ENCODE measurements at places on chromosomes 6 and 20.
A peak's percentile ranks its signal among the peaks of the same experiment; 100 is the strongest.

GRCh38 chr6:42661540-42662153 is 60.8 kb downstream of the PRPH2 start:
- peak; percentile 88 for DNase-seq

- DNase-seq: peak; percentile 23
These were observed 179.2 kb downstream of the TMEM242 start for GRCh38 chr6:157143890-157144798.

DNA sequence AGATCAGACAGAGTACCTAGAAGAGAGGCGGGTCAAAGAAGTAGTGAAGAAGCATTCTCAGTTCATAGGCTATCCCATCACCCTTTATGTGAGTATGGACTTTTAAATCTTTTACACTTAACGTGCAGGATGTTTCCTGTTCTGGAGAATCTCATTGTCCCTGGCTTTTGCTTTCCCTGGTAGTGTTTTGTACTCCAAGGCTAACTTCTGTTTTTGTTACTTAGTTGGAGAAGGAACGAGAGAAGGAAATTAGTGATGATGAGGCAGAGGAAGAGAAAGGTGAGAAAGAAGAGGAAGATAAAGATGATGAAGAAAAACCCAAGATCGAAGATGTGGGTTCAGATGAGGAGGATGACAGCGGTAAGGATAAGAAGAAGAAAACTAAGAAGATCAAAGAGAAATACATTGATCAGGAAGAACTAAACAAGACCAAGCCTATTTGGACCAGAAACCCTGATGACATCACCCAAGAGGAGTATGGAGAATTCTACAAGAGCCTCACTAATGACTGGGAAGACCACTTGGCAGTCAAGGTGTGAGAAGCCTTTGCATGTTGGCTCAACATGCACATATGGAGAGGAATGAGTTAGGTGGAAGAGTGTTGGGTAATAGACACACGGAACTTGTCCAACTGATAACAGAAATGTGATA is 3.3 kb downstream of the HSP90AB1 start:
- DNase-seq: no peak

DNA sequence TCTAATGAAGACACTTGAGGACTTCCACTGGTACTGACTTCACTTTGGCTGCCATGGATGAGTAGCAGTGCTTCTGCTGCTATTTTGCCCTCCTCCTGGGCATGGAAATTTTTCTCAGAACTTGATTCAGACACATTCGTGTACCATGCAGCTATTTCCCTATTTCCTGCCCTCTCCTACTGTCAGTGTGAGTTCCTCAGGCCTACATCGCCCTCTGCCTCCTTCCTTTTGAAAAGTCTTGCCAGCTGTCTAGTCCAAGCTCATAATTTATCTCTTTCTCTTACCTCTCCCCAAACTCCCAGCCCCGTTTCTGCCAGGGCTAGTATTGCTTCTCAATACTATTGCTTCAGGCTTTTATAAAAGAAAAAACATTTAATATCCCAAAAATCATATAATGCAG is 470.2 kb downstream of the ADGRB3 start:
- no peak for DNase-seq

DNA sequence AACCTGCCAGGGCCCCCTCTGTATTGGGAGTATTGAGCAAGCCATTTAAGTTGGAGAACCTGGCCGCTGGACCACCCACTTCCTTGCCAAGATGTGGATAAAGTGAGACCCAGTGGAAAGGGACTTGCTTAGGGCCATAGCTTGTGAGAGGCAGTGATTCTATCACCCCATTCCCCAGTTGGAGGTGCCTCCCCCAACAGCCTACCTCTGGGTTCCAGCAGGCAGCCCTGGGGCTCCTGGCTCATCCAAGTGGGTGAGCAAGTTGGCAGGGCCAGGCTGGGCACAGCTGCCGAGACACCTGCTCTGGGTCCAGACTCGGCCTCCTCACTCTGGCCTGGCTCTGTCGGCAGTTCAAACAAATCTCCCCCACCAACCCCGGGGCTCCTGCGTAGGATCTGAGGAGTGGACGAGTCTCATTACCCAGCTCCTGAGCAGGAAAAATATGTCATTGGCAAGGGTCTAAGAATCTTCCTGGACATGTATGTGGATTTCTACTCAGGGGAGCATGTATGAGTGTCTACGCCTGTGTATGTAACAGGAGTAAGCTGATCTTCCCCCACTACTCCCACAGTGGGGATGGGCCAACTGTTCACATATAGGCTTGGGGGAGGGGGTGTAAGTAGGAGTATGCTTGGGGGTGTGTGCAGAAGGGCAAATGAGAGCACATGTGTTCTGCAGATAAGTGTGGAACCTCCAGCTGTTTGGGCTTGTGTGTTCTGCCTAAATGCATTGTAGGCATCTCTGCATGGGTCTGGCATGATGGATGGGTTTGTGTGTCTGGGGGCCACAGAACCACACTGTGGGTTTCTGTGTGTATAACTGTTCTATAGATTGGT is 1.9 kb downstream of the ID1 start:
- peak; percentile 78 for DNase-seq

DNA sequence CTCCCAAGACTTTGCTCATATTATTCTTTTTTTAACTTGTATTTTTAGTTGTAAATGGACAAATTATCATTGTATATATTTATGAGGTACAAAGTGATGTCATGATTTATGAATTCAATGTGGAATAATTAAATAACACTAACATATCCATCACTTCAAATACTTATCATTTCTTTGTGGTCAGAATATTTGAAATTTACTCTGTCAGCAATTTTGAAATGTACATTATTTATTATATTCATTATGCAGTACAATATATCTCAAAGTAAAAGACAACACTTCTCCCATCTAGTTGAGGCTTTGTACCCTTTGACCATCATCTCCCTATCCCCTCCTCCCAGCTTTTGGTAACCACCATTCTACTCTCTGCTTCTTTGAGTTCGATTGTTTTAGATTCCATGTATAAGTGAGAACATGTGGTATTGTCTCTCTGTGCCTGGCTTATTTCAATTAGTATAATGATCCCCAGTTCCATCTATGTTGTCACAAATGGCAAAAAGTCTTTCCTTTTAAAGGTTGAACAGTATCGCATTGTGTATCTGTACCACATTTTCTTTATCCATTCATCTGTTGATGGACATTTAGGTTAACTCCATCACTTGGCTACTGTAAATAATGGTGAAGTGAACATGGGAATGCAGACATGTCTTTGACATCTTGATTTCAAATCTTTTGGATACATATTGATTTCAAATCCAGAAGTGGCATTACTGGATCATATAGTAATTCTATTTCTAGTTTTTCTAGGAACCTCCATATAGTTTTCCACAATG is 197.2 kb downstream of the KIF6 start:
- DNase-seq: no peak

GRCh38 chr20:45780159-45780558 is 11.5 kb downstream of the WFDC3 start:
- DNase-seq: peak; percentile 13

DNA sequence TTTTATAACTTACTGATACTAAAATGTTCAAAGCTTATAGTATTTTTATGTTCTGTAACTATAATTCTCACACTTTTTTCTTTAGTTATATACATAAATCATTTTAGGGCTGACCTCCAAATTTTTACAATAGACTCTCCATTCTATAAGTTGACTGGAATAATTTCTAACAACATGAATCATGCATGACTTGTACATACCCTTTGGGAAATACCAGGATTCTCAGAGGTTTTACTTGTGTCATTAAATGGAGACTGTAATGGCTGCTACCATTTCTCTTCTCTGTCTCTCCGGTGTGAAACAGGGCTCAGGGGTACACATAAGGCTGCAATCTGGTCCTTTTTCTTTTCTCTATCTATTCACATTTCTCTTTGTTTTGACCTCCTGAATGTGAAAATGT is 222.2 kb upstream of the FLRT3 start:
- no peak for DNase-seq

Data from adipocyte (in vitro differentiated cells).